HTR-8/SVneo (cell line): ENCODE measurements at places on chromosomes 3 and 15.

DNA sequence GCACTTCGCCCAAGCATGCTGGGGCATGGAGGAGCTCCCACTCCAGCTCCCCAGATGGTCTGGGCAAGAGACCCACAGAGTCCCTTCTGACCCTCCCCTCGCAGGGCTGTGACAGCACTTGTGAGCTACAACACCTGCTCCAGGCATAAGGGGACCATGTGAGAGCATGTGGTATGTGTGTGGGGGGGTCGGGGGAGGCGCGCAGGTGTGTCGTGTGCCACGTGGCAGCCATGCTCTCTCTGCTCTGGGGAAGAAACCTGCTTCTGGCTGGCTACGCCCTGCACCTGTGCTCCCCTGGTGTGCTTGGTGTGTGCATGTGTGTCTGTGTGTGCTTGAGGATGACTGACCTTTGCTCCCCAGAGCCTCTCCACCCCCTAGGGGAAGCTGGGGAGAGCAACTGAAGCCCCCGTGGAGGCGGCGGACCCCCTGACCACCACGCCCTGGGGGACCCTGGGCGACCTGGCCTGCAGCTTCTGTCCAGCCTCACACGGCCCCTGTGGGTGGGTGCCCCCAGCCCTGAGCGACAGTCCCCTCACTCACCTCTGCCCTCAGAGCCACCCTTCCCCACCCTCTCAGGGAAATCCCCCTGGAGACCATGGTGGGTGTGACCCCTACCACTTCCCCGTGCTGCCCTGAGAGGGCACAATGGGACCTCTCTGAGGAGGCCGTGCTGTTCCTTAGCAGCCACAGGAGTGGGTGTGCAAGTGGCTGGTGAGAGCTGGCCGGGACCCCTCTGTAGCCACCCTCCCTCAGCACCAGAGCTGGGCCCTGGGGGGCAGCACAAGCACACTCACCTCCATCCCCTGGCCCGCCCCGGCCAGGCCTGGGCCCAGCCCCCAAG is 16.6 kb upstream of the SEC13 start:
- no peak for DNase-seq

- no peak for DNase-seq
Measured at GRCh38 chr3:127770671-127771355, 51.5 kb downstream of the MGLL start.

DNA sequence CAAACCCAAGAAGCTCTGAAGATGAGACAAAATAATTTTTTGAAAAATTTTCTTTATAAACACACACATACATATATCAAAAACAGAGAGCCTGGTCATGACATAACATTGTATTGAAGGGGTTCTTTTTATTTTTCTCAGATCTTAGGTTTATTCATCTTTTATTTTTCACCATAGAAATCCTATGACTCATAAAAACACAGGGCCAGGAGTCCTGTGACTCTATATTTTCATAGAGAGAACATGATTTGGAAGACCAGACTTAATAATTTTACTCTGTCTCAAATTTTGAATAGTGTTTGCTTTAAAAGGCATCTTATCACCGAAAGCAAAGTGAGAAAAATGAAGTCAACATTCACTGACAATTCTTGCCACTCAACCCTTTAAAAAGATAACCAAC is 57.7 kb downstream of the SUCNR1 start:
- DNase-seq = no peak

GRCh38 chr15:63380151-63380807 is 1.4 kb downstream of the CA12 start:
- no peak for DNase-seq

DNA sequence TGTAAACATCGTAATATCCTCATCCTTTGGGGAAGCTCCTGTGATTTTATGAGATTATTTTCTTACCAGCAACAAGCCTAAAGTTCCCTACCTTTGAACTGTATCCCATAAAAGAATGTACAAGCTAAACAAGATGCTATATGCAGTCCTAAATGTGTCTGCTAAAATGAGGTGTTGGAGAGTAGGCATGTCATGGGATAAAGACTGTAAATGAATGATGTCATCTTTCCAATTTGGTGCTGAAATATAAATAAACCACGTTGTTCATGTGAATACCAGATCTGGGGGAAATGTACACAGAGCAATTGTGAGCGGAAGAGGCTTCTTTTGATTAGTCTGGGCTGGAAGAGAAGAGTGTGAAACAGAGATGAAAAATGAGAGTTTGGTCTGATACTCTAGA is 214.9 kb upstream of the WNT5A start:
- DNase-seq = no peak
